ENCODE measurements at places on chromosomes 6 and 20.

DNA sequence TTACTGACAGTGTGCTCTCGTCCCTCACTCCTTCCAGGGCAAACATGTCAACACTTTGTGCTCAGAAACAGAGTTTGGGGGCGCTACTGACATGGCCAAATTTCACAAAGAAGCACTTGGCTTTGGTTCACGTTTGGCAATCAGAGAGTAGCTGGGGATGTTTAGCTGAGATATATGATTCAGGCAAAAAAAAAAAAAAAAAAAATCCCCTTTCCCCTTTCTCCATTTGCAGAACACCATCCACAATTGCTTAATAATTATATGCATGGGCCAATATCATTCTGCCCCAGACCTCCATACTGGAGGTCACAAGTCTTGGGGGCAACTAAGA lies 128.4 kb upstream of the ADGRF1 start:
- DNase-seq: no peak

- DNase-seq: no peak
Observed at GRCh38 chr20:16167423-16168130, 405.7 kb downstream of the KIF16B start.

GRCh38 chr6:119542037-119542436 lies 192.5 kb upstream of the MAN1A1 start:
- no peak for DNase-seq

DNA sequence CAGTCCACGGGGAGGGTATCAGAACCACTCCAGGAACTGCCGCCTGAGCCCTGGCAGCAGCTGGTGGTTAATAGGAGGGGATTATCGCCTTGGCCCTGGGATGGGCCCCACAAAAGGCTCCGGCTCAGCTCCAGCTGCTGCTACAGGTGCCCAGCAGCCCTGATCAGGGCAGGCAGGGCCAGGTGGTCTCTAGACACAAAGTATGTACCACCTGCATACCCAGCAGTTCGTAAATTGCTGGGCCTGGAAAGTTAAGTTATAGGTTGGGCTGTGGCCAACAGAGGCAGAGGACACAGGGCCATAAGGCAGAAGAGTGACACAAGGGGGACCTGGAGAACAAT lies 35.1 kb downstream of the RRBP1 start:
- no peak for DNase-seq

GRCh38 chr20:51423810-51424209 lies 118.7 kb downstream of the NFATC2 start:
- DNase-seq: no peak

- no peak for DNase-seq
Observed at GRCh38 chr6:155708100-155708499, 252.5 kb upstream of the NOX3 start.

DNA sequence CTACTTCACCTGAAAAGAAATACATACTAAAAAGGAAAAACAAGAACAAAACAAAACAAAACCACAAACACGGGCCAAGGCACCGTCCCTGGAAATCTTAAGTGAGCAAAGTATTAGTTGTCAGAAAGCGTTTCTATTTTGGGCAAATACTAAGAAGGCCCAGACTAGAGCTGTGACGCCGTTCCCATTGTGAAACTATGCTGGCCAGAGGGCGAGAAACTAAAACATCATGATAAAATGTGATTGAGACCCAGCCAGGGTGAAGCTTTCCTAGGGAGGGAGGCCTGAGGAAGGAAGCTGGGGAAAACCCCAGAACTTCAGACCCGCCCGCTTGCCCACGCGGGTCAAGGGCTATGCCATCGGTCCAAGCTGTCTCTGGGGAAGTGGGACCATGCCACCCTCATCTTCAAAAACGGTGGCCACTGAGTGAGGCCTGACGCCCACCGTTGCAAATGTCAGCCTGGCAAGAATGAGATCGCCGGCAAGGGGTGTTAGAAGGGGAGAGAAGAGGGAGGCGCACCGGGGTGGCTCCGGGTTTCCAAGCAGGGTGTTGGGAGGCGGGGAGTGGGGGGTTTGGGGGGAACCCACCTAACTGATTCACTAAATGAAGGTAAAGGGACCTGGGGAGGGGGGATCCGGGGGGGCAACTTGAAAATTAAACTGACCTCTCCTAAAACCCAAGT lies 1950.9 kb upstream of the DEFB115 start:
- DNase-seq: no peak

DNA sequence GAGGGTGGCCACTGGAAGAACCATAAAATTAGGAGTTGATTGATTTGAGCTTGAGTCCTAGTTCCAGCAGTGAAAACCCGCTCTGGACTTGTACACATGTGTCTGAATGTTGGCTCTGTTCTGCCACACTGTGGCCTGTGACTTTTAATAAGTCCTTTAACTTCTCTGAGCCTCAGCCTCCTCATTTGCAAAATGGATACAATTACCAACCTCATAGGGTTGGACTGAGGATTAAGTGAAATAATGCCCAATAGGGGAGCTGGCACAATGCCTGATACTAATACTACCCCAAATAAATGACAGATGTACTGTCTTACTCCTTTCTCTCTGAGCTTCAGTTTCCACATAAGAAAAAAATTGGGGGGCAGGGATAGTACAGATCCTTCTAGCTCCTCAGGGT lies 92.6 kb upstream of the RIPOR2 start:
- no peak for DNase-seq

DNA sequence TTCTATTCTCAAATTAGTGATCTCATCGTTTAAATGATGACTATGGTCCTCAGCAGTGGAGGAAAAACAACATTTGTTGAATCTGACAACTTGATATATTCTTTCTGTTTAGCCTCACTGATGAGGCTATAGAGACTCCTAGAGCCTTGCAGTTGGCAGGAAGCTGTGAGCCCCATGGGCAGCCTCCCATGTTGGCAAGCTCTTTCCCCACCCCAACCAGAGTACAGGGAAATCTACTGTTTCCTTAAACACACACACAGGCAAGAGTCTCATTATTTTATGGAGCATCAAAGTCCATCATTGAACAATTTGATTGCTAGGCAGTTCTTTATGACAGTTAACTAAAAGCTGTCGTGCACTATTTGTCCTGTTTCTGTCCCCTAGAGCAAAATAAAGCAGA lies 498.2 kb upstream of the CITED2 start:
- DNase-seq: no peak

DNA sequence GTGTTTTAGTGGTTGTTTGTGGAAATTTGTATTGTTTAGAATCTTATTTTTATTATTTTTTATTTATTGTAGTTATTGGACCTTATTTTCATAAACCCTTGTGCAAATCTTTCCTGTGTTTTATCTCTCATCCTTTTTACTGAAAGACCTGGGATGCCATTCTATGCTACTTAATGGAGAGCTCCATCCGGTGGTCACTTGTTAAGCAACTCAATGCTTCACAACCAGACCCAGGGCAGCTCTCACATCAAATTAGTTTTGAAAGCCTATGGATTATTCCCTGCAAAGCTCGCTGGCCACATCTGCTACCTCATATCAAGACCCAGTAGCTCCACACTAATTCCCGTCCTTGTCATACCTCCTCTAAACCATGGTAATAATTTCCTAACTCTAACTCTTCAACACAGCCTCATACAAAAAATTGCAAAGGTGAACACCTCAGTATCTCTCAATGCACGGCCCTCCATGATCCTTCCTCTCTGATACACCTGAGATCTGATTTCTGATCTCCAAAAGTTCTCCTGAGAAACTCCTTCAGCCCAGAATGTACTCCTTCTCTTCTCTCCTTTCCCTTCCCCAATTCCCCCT lies 296.6 kb upstream of the MANEA start:
- DNase-seq: no peak

DNA sequence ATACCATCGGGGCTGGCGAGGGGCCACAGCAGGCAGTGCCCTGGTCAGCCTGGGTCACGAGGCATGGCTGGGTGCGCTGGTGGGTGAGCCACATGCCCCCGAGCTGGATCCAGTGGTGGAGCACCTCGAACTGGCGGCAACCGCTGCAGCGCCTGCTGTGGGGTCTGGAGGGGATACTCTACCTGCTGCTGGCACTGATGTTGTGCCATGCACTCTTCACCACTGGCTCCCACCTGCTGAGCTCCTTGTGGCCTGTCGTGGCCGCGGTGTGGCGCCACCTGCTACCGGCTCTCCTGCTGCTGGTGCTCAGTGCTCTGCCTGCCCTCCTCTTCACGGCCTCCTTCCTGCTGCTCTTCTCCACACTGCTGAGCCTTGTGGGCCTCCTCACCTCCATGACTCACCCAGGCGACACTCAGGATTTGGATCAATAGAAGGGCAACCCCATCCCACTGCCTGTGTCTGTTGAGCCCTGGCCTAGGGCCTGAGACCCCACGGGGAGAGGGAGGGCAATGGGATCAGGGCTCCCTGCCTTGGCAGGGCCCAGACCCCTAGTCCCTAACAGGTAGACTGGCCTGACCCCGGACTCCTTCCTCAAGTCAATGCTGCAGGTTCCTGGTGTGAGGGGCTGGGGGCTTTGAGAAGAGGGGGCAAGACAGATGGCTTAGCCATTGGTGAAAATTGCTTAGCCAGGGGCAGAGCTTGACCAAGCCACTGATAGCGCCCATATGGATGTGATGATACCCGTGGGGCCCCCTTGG lies 598 bp downstream of the TMEM239 start:
- no peak for DNase-seq

- DNase-seq: no peak
Observed at GRCh38 chr6:72418495-72418894, 203.4 kb upstream of the KCNQ5 start.

GRCh38 chr20:15176929-15177328 lies 839.5 kb upstream of the FLRT3 start:
- no peak for DNase-seq

DNA sequence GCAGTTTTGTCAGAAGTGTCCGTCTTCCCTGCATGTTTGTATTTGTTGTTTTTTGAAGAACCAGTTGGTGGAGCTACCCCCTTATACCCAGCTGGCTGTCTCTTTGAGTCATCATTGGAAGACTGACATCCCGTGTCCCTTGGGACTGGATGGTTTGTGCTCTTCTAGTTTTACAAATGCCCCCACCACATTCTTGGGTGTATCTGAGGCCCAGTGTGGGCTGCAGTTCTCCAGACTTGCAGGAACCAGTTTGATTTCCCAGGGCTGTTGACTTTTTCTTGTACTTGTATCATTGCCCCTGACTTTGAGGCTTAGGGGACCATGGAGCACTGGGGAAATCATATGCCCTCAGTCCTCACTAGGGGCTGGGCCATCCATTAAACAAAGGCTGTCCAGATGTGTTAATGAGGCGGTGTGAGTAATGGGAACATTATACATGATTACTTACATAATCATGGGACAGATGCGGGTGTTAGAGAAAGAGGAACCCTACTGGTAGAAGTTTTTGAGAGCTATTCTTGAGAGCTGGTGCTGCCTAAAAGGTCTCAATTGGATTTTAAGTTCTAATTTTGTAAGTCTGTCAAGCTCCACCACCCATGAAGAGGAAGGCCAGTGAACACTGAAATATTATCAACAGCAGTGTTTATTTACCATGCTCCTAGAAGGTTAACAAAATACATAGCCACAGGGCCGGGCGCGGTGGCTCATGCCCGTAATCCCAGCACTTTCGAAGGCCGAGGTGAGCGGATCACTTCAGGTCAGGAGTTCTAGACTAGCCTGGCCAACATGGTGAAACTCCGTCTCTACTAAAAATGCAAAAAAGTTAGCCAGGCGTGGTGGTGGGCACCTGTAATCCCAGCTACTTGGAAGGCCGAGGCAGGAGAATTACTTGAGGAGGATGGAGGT lies 8.5 kb downstream of the JARID2 start:
- no peak for DNase-seq

Measured in stimulated activated CD8-positive, alpha-beta memory T cell treated with anti-CD3 and anti-CD28 coated beads, Interleukin-15, amount 100 ng/mL, for 4 hours (primary cell).